ENCODE measurements at places on chromosomes 7 and 10.
A peak's percentile ranks its signal among the peaks of the same experiment; 100 is the strongest.

DNA sequence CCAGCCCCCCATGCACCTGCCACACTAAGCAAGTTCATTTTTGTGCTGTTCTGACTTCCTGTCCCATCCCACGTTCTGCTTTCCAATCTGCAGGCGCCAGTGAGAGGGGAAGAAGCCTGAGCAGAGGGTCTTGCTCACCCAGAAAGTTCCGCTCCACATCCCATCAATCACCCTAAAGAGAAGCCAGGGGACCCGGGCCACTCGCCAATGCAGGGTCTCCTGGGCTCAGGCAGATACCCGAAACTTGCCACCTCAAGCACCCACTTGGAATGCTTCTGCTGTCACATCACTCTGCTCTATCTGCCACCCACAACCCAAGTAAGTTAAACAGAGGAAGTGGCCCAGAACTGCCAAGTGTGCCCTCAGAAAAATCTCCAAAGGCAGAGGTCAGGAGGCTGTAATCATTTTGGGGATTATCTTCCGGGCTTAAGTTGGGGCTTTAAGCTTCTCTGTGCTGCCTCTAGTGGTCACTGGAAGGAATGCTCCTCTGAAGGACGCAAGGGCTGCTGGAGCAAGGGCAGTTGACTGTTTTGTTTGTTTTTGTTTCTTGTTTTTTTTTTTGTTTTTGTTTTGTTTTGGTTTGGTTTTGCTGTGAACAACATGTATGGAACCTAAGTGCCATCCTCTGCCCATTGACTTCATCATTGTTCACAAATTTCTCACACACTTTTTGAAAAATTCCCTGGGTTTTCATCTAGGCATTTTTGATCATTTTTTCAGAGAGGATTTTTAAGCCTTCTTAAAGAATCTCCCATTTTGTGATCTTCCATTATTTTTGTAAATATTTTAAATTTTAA, 25.5 kb downstream of the PRR15 start:
- no peak for DNase-seq

DNA sequence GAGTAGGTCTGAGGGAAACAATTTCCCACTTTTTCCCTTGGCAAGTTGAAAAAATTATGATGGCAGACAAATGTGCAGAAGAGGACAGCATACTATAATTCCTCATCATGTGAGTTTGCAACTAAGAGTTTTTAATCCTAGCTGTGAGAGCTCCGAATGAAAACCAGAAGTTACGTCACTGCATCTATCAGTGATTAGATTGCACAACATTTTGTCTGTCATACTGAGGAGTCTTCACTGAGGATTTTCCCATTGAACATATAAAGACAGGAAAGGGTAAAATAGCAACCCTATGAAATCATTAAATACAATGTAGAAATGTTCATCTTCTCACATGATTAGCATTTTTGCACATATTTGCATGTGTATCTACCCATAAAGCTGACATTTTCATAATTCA, 45.8 kb downstream of the ZNF736 start:
- no peak for DNase-seq

GRCh38 chr10:121302541-121303180, 295.6 kb downstream of the FGFR2 start:
- DNase-seq, result no peak

DNA sequence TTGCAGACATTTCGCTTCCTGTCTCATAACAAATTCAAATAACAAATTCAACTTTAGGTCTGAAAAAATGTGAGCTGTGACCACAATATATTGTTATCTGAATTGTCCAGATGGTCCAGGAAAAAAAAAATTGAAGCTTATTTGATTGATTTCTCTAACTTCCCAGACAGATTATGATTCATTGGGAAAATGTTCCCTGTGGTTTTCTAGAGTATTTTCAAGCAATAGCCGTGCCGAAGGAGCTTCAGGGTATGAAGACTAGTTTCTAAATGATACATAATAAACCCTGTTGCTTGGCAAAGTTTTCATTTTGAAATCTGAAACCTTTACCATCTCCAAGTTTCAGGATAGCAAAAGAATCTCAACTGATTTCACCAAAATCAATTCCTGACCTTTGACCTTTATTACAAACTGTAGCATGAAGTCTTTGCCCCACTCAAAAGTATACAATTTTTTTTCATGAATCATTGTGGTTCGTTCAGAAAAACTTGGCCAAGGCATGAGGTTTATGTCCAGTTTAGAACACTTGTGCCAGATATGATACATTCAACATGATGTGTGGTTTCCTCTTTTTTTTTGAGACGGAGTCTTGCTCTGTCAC, 109.9 kb downstream of the JCAD start:
- no peak for DNase-seq

DNA sequence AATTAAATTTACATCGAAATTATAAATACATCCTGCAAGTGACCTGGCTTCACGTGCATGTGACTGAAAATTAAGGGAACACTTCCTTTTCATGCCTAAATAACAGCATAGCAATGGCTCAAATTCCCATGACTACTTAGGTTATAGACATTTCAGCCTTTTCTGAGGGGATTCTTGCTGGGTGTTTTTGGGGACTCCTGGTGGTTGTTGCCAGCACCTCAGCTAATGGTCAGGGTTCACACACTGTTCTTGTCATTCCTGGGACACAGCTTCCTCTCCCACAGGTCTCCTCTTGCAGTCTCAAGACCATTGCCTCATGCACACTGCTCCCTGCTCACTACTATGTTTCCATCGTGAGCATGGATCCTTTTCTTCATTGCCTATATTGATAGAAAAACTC, 148.9 kb upstream of the GLI3 start:
- DNase-seq, result no peak

DNA sequence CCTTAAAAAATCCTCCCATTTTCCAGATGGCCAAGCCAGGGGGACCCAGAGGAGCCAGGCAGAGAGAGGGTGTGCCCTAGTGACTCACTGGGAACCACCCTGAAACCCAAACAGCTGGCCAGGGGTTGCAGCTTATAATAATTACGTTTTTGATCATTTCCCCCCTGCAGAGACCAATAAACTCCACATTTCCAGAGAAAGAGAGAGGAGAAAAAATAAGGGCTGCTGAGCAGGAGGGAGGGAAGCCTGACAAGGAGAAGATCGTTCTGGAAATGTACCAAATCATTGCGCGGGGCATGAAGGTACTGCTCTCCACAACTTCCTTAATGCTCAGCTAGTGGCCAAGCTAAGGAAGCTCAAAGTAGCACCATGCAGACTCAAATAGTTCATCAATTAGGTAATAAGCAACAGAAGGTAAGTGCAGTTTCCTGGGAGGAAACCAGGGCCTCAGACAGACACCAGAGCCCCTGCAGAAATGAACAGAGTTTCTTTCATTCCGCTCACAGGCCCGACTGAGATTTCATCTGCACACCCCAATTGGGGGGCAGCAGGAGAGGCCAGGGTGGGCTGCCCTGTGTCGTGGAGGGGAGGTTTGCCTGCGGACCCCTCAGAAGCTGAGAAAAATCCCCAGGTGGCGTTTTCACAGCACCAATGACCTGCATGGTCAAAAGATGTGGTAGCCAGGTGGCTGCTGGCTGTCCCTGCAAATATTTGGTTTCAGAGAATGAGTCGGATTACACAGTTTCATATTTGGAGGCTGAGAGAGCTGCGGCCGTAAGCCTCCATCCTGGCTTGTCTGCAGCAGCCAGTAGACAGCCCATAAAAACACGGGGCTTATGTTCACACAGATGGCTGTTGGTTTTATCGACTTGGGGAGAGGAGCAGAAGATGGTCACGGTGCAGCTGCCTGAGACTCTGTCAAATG, 153.2 kb upstream of the LYZL2 start:
- no peak for DNase-seq

DNA sequence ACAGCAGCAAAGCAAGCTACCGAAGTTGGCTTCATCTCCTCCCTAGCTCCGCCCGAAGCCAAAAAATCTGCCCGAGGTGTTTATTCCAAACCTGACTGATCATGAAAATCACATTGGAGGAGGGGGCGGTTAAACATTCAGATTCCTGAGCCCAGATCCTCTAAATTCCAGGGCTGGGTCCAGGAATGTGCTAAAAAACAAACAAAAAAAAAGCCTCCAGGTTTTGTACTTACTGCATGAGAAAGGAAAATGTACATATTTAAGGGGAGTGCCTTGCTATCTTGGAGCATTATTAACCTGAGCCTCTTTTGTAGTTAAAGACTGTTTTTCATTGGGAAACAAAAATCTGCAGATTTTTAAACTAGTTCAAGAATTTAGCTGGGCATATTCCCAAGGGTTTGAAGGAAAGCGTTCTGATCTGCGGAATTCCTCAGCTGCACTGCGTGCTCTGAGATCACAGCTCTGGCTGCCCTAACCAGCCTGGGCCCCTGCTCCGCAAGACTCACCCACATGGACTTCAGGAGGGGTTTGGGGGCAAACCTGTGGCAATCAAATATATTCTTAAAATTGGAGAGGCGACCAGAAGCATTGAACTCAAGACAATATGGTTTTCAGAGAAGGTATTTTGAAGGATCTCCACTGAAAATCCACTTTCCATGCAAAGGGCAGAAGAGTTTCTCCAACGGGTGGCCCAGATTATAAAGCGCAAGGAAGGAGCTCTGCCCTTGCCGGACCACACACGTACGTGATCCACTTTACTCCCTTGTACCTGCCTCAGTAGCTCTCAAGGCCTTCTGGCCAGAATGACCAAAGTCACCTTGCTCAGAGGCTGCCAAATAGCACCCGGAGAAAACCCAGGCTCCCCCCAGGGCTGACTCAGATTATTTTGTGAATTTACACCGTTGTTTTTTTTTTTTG, 10.0 kb upstream of the TNS3 start:
- DNase-seq, result no peak

- no peak for DNase-seq
Measured at GRCh38 chr7:109579901-109580300, 1010.2 kb downstream of the DNAJB9 start.

DNA sequence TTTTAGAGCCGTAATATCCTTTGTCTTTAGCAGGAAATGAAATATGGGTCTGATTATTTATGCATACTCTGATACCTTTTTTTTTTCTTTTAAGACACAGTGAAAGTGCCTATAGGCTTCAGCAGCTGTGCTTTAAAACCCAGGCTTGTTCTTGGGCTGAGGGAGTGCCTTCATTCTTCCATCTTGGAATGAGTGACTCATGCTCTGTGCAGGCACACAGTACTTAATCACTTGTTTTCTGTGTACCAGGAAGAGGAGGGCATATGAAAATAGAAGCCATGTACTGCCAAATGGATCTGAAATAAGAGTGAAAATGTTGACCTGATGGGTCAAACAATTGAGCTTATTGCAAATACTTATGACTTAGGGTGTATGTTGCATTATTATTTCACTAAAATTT, 12.0 kb downstream of the INPP5F start:
- no peak for DNase-seq

GRCh38 chr10:4847561-4848355, 21.8 kb downstream of the AKR1E2 start:
- DNase-seq, result no peak

- no peak for DNase-seq
Measured at GRCh38 chr7:22318376-22318775, 38.6 kb downstream of the RAPGEF5 start.

GRCh38 chr10:86663046-86663345, 5.3 kb upstream of the LDB3 start:
- DNase-seq, result no peak

DNA sequence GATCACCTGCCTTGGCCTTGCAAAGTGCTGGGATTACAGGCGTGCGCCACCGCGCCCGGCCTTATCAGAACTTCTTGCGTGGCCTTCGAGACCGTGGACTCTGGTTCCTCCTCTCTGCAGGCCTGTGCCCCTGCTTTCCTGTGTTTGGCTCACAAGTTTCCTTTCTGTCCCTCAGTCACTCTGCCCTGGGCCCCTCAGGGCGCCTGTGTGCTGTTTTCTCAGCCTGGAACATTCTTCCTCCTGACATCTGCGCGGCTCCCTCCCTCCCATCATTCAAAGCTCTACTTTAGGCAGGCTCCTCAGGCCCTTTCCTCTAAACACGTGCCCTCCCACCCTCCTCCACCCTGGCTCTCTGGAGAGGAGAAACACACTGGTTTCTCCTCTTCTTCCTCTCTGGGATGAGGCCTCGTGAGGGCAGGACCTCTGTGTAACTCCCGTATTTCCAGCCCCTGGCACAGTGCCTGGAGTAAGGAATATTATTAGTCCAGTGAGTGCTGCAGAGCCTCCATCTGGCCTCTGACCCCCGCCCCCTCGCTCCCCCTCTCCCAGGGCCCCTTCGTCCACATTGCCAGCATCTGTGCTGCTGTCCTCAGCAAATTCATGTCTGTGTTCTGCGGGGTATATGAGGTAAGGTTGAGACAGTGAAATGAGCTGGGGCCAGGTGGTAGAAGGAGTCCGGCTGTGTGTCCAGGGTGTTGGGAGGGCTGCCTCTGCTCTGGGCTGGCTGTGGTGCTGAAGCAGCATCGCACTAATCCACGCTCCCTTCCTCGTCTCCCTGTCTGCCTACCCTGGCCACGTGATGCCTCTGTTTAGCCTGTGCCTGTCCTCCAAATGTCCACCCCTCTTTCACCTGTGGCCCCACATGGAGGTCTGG, 7.1 kb downstream of the CLCN1 start:
- DNase-seq, result no peak

GRCh38 chr10:114174695-114175188, 739 bp upstream of the CCDC186 start:
- DNase-seq, result peak; percentile 87

- no peak for DNase-seq
Measured at GRCh38 chr10:32419615-32420014, 26.3 kb upstream of the CCDC7 start.

DNA sequence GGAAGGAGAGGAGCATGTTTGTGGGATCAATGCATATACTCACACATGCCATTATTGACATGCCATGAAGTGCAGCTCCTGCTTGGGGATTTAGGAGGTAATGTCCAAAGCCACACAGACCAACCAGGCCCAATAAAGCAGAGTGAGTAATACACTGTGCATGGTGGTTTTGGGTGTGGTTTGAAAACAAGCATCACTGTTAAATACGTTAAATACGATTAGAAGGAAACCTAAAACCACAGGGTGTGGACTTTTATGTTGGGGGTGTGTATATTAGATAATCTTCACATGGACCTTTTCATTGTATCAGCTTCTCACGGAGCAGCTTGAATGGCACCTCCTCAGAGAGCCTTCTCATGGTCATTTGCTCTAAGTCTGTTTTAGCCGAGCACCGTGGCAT, 10.4 kb upstream of the EIF3A start:
- no peak for DNase-seq

- DNase-seq, result peak; percentile 18
Measured at GRCh38 chr10:69949770-69950169, 102.9 kb upstream of the MACROH2A2 start.
